Activated T-cell treated with anti-CD3 and anti-CD28 coated beads, Interleukin-2, amount 50 U/mL, for 4 hours (primary cell): ENCODE measurements at places on chromosomes 2 and 18.

- no peak for DNase-seq
These were observed 81.1 kb downstream of the RAPH1 start for GRCh38 chr2:203453858-203454451.

DNA sequence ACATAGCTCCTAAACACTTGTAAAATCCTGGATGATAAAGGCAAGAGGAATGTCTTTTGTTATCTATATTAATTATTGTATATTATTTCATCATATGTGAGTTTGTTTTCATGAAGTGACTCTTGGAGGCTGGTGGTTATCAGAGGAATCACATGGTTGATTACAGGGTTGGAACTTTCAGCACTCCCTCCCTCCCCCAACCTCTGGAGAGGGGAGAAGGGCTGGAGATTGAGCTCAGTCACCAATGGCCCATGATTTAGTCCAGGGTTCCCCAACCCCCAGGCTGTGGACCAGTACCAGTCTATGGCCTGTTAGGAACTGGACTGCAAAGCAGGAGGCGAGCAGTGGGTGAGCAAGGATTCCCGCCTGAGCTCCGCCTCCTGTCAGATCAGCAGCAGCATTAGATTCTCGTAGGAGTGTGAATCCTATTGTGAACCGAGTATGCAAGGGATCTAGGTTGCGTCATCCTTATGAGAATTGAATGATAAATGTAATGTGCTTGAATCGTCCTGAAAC, 37.7 kb downstream of the FBXO48 start:
- no peak for DNase-seq

- DNase-seq, result no peak
These were observed 2.9 kb downstream of the MEX3C start for GRCh38 chr18:51194604-51195003.

DNA sequence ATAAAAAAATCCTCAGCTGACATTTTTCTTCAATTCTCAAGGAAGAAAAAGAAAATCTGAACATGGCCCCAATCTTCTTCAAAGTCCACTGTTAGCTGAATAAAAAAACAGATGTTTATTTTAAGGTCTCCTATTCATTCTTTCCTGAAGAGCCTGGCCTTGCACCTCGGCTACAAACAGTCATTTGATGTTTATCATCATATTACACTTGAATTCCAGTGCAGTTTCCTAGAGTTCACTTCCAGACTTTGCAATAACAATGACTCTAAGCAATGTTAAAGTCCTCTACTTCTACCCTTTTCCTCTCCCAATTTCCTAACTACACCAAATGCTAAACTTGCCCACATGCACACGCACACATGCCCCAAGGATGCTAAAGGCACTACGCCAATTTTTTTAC, 70.1 kb downstream of the NOL10 start:
- no peak for DNase-seq

GRCh38 chr2:186852508-186852907, 3.5 kb upstream of the ZSWIM2 start:
- DNase-seq, result no peak

- DNase-seq, result no peak
These were observed 47.0 kb downstream of the TWIST2 start for GRCh38 chr2:238894950-238895298.

DNA sequence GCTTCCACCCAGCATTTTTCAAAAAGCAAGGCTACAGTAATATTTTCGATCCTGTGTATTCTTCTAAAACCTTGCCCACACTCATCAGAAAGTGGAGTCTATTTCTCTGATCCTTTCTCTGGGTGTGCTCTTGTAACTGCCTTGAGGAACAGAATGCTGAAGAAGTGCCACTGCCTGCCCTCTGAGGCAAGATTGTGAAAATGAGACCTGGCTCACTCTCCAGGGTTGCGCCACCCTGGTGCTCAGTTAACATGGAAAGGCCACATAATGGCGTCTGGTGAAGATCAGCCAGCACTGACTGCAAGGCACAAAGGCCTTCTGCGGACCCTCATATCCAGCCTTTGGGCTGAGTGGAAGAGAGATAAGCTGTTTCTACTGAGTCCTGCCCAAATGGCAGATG, 11.2 kb upstream of the SH3RF3 start:
- no peak for DNase-seq

DNA sequence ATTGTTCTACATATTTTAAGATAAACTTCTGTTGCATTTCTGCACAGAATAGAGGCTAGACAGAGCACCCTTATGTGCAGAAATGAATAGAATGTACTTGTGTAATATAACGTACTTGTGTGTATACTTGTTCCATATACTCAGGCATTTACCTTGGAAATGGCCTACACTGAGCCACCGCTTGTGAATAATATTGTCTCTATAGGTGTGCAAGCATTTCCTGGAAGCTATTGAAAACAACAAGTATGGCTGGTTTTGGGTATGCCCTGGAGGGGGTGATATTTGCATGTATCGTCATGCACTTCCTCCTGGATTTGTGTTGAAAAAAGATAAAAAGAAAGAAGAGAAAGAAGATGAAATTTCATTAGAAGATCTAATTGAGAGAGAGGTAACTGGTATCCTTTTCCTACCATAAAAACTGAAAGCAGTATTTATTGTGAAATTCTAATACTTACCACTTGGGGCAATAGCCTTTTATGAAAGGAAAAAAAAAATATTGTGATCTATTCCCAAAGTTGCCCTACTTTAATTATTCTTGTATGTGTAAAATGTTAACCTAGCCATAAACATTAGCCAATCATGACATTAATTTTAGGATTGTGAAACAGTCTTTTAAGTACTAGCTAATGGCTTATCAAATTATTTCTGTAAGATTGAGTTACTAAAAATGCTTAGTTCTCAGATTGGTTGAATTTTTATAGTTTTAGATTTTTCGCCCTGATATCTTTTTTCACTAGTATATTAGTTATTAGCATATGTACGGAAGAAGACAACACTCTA, 18.0 kb downstream of the ZC3H15 start:
- DNase-seq, result no peak

GRCh38 chr2:121862286-121862685, 106.8 kb downstream of the TSN start:
- no peak for DNase-seq

DNA sequence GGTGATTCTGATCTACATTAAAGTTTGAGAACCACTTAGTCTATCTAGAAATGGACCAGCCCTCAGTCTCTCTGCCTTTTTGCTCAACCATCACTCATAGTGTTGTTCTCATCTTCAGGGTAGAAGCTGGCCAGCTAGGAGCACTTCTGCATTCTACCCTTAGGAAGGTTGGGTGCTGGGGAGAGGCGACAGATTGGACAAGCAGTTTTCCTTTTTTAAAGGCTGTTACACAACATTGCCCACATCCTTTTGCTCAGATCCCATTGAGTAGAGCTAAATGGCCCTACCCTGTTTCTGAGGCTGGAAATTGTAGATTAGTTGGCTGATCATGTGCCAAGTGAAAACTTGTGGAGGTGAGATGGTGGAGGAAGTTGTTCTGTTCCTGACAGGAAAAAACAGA, 35.6 kb downstream of the OSBPL6 start:
- DNase-seq, result no peak

DNA sequence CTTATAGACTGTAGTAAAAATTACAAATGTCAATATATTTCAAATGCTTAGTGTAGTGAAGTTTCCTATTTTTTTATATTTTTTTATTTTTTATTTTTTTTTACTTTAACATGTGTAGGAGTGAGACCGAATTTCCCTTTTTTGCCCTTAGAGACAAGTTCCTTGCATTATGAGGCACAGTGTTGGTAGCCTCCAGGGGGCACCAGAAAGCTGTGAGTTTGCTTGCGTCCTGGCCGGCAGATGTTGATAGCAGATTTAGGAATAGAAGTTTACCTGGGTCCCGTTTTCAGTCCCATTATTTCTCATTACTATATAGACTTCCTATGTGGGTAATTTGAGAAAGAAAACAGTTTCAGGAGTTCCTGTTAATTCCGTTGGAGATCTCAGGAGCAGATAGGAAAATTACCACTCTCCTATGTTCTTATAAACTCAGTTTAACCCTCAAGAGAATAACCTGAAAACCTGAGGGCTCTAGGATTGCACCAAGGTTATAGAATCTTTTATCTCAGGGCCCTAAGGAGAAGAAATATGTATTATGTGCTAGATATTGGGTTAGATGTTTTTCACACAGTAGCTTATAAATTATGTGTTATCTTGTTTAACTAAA, 157.5 kb upstream of the SESTD1 start:
- DNase-seq, result no peak
